ENCODE measurements at places on chromosomes 2 and 18.
A peak's percentile ranks its signal among the peaks of the same experiment; 100 is the strongest.

GRCh38 chr2:111101592-111101991, 19.1 kb upstream of the BCL2L11 start:
- no peak for DNase-seq

DNA sequence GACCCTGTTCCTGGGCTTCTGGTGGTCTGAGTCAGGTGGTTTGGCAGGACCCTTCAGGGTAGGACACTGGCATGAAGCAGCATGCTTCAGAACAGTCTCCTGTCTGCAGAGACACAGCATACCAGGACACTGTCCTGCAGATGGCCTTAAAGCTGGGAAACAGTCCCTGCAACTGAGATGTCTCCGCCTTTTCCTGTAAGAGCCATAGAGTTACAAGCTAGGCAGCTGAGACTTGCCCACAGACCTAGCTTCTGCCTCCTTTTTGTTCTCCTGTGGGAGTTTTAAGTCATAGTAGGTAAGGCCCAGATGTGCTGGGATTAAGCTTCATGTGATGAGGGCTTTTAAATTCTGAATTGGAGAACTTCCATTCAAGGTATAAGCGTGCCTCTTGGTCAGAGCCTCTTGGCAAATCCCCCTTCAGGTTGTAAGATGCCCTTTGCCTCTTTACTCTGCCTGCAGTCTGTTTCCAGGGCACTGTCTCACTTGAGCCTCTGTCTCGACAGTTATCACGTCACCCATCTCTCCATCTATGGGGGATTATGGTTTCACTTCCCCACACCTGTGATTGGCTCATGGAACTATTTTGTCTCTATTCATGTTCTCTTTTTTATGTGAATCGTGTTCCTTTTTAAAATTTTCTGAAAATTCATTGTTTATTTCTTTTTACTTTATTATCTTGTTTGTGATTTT, 51.8 kb downstream of the COA5 start:
- no peak for DNase-seq

GRCh38 chr2:238900511-238900910, 52.6 kb downstream of the TWIST2 start:
- DNase-seq = no peak

- no peak for DNase-seq
Observed at GRCh38 chr2:208148803-208149202, 2.8 kb upstream of the CRYGB start.

DNA sequence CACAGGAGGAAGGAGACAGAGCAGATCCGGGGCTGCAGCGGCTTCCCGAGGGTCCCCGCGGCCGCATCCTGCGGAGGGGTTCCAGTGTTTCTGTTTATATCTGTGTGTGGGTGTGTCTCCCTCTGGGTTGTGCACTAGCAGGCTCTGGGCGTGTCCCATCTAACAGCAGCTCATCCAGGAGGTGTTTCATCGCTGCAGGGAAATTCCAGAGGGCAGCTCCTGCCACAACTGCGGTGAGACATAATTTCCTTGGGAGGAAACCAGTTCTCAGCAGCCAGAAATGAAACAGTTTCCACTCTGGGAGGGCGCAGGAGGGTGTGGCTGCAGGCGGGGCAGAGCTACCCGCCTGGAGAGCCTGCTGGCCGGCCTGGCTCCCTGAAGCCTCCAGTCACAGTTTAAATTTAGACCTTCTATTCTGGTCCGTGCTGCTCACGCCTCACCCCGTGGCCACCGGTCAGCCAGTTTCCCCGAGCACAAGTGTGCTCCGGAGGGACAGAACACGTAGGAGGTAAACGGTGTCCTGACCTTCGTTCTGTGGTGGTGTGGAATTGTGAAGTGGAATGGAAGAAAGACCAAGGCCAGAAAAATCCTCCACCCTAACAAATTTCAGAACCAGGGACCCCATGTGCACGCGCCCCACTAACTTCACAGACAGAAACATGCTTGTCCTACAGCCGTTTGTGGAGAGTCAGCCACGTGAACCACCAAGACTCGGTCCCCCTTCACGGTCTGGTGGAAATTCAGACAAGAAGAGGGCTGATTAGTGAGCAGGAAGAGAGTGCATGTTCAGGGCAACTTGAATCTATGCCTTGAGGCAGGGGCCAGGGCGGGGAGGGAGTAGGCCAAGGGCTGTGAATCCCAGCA, 50.2 kb downstream of the TEX44 start:
- no peak for DNase-seq

DNA sequence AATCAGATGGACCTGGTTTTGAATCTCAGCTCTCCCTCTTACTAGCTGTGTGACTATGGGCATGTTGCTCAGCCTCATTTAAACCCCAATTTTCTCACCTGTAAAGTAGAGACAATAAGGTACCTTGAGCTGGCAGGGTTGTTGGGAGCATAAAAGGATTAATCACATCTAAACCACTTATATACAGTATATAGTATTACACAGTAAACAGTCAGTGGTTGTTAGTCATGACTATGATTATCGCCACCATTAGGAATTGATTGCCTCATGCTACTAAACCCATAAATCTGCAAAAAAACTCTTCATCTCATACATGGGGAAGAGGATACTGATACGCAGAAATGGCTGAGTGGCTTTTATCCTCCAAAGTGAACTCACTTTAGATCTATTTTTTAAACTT, 65.8 kb downstream of the INO80D start:
- DNase-seq = no peak

DNA sequence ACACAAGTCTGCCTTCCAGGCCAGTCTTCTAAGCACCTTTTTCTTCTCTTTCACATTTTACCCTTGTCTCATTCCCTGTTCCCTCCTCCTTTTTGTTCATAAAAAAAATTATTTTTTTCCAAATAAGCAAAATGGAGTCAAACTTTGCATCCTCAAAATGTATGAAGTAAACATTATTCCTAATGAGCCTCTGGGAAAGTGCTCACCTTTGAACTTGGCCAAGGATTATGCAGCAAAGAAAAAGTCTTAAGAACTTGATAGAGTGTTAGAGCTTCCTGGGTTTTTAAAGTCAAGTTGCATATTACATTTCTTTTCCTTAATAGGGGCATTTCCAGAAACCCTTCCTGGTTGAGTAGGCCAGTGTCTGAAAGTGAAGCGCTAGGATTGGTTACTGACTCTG, 31.6 kb downstream of the EPAS1 start:
- no peak for DNase-seq

DNA sequence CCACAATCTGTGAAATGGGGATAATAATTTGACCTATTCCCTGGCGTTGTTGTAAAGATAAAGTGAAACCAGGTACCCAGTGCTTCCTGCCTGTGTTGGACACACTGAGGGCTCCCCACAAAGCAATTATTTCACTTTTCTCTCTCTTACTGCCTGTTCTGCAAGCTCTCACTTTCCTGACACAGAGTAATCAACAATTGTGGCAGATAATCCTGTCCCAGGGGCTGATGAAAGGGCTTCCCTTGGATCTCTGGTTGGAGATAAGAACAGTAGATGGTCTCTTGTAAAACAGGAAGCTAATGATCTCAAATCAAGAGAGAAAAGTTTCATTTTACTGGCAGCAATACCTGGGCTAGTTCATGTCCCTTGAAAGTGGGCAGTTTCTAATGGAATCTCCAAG, 190.4 kb upstream of the EPHA4 start:
- no peak for DNase-seq

GRCh38 chr2:226788881-226789490, 10.6 kb downstream of the IRS1 start:
- no peak for DNase-seq

DNA sequence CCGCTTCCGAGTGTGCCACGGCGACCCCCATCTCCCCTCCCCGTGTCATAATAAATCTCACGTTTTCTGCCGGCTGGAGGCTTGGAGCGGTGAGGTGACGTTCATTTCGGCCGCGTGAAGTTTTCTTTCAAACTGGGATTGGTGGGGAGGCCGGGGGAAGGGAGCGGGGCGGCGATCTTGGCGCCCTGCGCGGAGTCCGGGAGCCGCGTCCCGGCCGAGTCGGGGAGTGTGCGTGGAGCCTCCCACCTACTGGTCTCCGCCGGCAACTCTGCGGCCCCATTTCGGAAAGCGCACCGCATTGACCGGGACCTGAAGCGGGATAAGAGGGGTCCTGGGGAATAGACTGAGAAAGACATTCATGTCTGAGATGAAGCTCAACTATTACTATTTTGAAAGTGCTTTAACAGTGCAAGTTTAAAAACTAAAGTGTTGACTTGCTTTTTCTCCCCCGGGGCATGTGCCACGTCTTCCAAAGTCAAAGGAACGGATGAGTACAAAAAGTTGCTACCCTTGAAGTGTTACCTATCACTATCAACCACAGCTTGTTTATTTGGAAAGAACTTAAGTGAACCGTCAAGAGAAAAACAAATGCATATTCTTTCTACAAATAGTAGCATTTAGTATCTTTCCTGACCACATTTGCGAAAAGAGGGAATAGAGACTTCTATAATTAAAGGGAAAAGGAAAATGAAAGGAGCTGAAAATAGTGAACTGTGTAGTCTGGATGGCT, 818 bp upstream of the IKZF2 start:
- DNase-seq = peak; percentile 18

DNA sequence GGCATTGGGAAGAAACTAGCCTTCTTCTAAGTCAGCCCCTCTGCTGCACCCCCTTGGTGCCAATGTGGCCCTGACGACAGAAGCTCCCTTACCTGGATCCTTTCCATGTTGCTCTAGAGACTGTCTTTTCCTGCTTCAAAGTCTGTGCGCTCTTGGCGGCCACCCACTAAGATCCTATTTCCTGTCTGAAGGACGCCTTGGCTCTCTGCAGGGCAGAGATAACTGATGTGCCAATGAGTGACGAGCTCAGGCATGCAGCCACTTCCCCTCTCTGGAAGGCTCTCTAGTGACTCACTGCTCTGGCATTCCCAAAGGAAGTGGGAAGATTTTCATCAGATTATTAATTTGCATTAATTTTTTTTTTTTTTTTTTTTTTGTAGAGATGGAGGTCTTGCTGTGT, 273.5 kb downstream of the CDH20 start:
- no peak for DNase-seq

- DNase-seq = no peak
Observed at GRCh38 chr18:52403291-52404021, 63.5 kb downstream of the DCC start.

- peak; percentile 75 for DNase-seq
Observed at GRCh38 chr2:39871291-39871761, 92.3 kb upstream of the THUMPD2 start.

- DNase-seq = no peak
Observed at GRCh38 chr18:9809697-9810096, 76.1 kb upstream of the TXNDC2 start.

All from DMS79 treated with DMSO at 0.1 percent for 48 hours (cell line).